Cerebellar nuclear complex (tissue), 1 donor: ENCODE measurements at places on chromosomes 11 and 22.
A peak's percentile ranks its signal among the peaks of the same experiment; 100 is the strongest.

GRCh38 chr22:21015466-21016006 lies 571 bp downstream of the P2RX6 start:
- DNase-seq = no peak

GRCh38 chr11:62105667-62106191 lies 18.1 kb upstream of the INCENP start:
- DNase-seq = no peak

DNA sequence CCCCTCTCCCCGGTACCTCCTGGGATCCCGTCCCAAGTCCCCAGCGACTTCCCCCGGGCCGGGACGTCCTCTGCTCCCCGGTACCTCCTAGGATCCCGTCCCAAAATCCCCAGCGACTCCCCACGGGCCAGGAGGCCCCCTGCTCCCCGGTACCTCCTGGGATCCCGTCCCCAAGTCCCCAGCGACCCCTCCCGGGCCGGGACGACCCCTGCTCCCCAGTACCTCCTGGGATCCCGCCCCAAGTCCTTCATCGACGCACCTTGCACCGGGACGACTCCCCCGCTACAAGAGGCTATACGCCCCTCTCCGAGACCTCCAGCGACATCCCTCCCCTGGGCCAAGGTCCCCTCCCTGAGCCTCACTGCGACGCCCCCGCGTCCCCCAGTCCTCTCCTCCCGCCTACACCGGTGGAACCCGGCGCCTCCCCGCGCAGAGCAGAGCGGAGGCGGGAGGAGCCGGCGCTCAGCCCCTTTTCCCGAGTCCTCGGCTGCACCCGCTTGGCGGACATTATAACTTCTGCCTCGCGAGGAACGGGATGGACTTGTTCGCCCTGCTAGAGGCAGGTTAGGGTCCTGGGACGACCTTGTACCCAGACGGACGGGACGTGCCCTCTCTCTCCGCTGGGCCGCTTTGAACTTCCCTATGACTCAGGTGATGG lies 912 bp downstream of the KREMEN1 start:
- no peak for DNase-seq

GRCh38 chr22:46239261-46240048 lies 10.6 kb downstream of the CDPF1 start:
- no peak for DNase-seq

DNA sequence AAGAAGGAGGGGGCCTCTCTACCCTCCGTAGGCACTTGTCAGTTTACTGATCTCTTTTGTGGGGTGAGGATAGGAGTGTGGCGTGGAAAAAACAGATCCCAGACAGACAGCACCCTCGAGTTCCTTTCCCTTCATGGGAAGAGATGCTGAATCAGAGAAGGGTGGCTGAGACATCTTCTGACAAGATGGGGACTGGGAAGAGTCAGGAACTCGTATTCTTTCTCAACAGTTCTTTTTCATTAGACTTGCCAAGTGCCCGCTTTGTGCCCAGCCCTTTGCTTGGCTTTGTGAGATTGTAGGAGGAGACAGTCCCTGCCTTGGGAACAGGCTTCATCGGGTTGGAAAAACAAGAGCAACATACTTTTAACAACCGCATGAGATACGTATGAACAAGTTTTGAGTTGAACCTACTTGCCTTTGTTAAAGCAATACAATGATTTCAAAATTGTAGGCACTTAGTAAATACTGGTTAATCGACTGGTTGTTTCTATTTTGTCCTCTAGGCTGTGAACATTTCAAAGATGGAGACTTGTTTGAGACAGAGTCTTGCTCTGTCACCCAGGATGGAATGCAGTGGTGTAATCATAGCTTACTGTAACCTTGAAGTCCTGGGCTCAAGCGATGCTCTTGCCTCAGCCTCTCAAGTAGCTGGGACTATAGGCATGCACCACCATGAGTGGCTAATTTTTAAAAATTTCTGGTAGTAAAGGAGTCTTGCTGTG lies 1.1 kb downstream of the RRM1 start:
- DNase-seq = no peak

DNA sequence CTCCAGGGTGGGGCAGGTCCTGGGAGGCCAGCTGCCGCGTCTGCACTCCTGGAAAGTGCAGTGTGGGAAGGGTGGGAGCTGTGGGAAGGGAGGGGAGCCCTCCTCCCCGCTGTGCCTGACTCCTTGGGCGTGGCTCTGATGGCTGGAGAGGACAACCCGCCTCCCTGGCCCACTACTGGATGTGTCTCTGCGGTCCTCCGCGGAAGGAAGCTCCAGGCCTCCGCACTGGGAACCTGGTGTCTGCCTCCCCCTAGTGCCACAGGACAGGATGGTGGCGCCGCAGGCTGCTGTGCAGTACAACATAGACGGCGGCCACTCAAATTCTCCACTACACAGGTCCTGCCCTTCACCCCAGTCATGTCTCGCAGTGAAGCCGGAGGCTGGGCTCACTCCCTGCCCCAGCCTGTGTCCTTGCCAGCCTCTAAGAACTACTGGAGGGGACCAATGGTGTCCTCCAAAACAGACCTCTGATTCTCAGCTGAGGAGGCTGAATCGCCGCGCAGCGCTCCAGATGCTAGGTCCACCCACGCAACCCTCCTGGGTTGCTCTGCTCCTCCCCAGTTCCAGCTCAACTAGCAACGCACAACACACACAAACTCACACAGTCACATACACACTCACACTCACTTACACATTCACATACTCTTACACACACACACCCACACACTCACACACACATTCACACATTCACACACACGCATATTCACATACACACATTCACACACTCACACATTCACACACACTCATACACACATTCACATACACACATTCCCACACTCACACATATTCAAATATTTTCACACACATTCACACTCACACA lies 12.4 kb upstream of the DSCAML1 start:
- DNase-seq = peak; percentile 16

DNA sequence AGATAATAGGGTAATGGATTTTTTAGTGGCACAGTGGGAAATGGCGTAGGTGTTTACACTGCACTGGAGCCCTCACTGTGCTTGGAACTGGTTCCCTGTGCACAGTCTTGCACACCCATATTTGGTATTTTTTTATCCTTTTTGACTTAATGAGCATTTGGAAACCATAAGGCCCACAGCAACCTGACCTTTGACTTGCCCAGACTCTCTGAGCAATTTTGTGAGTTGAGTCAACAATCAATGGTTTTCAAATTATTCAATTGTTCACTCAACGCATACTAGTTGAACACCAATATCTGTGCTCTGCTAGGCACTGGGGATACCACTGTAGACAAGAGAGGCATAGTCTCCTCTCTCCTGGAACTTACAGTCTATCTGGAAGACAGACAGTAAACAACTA lies 14.3 kb downstream of the CD44 start:
- DNase-seq = no peak

DNA sequence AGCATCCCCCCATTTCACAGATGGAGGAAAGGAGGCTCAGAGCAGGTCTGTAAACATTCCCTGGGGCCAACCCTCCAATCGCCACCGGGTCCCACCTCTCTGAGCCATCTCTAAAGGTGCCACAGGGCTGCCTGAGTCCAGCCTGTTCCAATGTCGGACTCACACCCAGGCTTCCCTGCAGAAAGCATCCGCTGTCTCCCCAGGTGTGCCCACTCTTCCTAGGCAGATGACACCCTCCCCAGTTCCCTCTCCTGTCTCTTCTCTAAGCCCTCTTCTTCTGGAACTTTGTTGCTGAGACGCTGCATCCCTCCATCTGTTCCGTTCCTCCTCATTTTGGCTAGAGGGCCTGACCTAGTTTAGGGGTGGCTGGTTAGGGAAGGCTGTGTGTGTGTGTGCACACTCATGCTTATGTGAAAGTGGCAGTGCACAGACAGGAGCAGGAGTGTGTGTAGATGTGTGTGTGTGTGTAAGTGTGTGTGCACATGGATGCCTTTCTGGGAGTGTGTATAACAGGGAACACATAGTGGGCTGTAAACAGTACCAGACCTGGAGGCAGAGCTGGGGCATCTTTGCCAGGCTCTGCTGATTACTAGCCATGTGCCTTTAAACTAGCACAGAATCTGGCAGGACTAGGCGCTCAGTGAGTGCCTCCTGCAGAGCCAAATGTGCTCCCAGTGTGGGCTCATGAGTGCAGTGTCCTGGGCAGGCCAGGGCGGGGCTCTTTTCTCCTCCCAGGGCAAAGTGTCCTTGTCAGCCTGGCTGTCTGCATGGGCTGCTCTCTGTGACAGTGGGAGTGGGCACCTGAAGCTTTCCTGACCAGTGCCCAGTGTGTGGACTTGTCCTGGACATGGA lies 77.3 kb upstream of the NECTIN1 start:
- peak; percentile 84 for DNase-seq
